Activated CD4-positive, alpha-beta T cell treated with anti-CD3 and anti-CD28 coated beads, Interleukin-2, amount 10 ng/mL, durations not matched to agents 7 days and 5 days (primary cell): ENCODE measurements at places on chromosomes 11 and 22.

GRCh38 chr11:105393326-105393725, 216.5 kb upstream of the GRIA4 start:
- no peak for DNase-seq

DNA sequence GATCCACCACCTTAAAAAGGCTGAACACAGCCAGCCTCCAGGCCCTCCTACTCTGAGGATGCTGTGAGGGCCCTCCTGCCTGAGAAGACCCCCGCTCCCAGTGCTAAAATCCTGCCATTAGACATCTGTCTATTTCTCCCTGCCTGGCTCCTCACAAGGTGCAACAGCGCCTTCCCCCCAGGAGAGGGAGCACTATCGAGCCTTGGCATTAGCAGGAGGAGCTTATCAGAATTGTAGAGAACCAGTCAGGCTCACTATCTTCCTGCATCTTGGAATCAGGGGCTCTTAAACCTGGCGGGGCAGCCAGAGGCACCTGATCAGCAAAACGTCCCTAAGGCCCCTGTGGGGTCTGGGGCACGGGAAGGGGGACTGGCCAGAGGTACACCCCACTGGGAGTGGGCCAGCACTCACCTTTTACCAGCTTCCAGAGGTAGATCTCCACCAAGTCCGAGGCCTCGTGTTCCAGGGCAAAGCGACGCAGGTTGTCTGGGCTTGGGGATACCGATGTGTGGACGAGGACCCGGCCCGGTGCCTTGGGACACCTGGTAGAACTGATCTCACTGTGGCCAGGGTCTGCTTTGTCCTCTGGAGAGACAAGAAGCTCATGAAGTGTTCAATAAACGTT, 28.7 kb downstream of the CHRDL2 start:
- DNase-seq, result peak; percentile 60

GRCh38 chr11:85903406-85903805, 48.2 kb downstream of the CCDC83 start:
- DNase-seq, result no peak

GRCh38 chr11:6745465-6746015, 26.2 kb downstream of the OR2AG2 start:
- DNase-seq, result no peak

DNA sequence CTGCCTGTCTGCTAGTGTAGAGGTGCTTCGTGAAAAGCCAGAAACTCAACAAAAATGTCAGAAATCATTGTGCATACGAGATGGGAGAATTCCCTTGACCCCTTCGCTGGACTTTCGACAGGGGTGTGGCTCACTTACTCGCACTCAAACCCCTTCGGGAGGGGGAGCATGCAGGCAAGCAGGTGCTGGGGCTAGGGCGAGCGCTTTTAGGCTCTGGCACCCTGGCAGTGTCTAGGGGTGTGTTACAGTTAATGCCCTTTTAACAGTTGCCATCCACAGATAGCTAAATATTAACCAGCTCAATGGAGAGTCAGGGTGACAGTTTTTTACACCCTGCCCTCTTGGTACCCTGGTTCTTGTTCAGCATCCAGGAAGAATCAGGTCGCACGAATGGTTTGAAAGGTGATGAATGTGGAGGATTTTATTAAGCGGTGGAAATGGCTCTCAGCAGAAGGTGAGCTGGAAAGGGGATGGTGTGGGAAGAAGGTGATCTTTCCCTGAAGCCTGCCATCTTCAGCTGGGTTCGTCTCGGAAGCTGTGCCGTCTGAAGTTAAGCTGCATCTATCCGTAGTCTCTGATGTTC, 59.6 kb upstream of the SHANK2 start:
- DNase-seq, result no peak

- no peak for DNase-seq
Measured at GRCh38 chr11:131136486-131136885, 220.2 kb upstream of the SNX19 start.

GRCh38 chr11:94866231-94866822, 98.2 kb downstream of the AMOTL1 start:
- no peak for DNase-seq

DNA sequence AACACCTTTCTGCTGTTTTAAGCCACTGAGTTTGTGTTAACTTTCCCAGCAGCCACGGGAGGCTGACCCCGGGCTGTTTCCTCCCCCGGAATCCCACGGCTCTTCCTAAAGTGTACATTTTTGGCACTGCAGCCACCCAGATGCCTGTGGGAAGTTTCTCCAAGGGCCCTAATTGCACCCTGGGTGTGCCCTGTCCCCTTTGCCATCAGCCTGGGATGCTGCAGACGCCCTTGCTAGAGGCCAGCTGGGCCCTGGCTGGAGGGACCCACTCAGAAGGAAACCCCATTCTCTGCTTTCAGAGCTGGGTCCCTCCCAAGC, 883.3 kb downstream of the BRD1 start:
- no peak for DNase-seq

- DNase-seq, result no peak
Measured at GRCh38 chr11:74683941-74684481, 47.2 kb downstream of the CHRDL2 start.

- peak; percentile 24 for DNase-seq
Measured at GRCh38 chr22:25388866-25389540, 169.6 kb downstream of the CRYBB2 start.

GRCh38 chr11:112213753-112214152, 12.5 kb upstream of the PTS start:
- DNase-seq, result no peak

DNA sequence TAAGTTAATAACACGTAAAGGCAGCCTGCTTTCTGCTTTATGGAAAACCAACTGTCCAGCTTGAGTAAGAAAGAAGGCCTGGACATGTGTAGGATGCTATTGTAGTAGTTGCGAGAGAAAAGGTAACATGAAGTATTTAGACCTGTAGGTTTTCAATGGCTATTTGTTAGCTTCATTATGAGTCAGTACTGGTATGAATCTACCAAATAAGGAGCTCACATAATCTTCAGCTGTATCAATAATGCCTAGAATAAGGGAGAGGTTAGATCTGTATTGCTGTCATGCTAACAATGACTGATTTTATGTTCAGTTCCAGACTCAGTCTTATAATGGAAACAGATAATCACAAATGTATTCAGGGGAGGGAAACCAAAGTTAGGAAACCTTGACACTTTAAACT, 550.3 kb downstream of the CNTN5 start:
- no peak for DNase-seq

GRCh38 chr22:42283278-42284201, 13.1 kb upstream of the TCF20 start:
- peak; percentile 37 for DNase-seq

DNA sequence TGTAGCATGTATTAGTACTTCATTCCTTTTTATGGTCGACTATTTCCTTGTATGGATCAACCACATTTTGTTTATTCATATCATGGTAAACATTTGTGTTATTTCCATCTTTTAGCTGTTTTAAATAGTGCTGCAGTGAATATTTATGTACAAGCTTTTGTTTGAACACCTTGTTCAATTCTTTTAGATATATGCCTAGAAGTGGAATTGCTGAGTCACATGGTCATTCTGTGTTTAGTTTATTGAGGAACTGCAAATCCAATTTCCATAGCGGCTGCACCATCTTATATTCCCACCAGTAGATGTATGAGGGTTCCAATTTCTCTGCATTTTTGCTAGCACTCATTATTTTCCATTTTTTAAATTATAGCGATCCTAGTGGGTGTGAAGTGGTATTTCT, 61.5 kb upstream of the GRK2 start:
- no peak for DNase-seq
